ENCODE measurements at places on chromosomes 1 and 21. TPM values are rescaled to one million over a fixed set of nuclear protein-coding genes. Genes with fewer than 3 reads are reported as not detected.

The ADAMTSL4 gene
- total RNA-seq: 1.4 TPM

The NUP133 gene
- total RNA-seq: 38.2 TPM

The PLA2G2A gene
- total RNA-seq: not detected

The OR2T2 gene
- total RNA-seq: not detected

The DMBX1 gene
- 0.30 TPM for total RNA-seq

The KCNQ4 gene
- 0.45 TPM for total RNA-seq

The FASLG gene
- total RNA-seq: 3.6 TPM
